ENCODE measurements at places on chromosomes 16 and 17.
A peak's percentile ranks its signal among the peaks of the same experiment; 100 is the strongest.

- H3K36me3 ChIP-seq, result no peaks in the 10 kb centered on the region
- peak; percentile 68 for DNase-seq
- H3K27me3 ChIP-seq, result peaks cover 13% of the 10 kb centered on the region
- H3K27ac ChIP-seq, result no peak overlapping the region
Measured at GRCh38 chr17:14594690-14595089, 293.8 kb downstream of the HS3ST3B1 start.

DNA sequence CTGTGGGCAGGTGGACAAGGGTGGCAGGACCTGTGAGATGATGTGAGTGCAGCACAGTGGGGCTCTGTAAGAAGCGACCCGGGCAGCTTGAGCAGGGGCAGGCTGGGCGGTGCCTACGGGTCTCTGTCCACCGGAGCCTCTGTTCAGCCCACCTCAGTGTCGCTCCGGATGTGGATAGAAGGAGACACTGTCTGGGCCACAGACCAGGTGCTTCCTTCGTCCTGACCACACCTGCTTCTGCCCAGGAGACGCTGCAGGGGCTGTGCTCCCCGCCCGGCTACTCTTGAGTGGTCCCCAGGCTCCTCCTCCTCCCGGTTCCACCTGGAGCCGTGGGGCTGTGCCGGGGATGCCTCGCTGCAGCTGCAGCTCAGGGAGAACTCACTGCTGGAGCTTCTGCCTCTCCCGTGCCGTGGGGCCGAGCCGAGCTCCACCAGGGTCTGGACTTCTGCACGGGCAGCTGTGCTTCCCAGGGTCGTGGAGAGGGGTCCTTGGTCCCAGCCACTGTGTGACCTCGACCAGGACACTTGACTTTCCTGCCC lies 21.5 kb downstream of the METRNL start:
- H3K36me3 ChIP-seq, result peaks cover 11% of the 10 kb centered on the region
- peaks cover 49% of the 10 kb centered on the region for H3K27me3 ChIP-seq
- H3K4me3 ChIP-seq, result no peak overlapping the region

GRCh38 chr16:17439580-17439979 lies 31.2 kb downstream of the XYLT1 start:
- no peak overlapping the region for H3K4me3 ChIP-seq
- H3K36me3 ChIP-seq, result no peaks in the 10 kb centered on the region
- H3K27me3 ChIP-seq, result no peaks in the 10 kb centered on the region
- no peak overlapping the region for H3K27ac ChIP-seq
- peaks cover 28% of the 10 kb centered on the region for H3K4me1 ChIP-seq

DNA sequence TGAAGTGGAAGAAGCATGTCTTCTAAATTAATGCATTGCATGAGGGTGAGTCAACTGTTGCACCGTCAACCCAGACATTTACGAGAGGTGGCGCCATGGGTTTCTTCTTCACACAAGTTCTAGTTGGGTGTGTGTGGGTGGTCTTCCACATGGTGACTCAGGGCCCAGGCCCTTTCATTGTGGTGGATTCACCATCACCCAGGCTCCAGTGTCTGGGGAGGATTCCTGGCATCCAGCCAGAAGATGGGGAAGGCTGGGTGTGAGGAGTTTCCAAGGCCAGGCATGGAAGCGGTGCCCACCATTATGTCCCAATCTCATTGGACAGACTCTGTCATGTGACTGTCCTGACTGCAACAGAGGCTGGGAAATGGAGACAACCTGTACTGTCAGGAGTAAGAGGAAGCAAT lies 21.4 kb upstream of the JPH3 start:
- no peaks in the 10 kb centered on the region for H3K36me3 ChIP-seq
- no peaks in the 10 kb centered on the region for H3K27me3 ChIP-seq
- DNase-seq, result no peak
- no peak overlapping the region for H3K4me3 ChIP-seq
- H3K27ac ChIP-seq, result no peak overlapping the region
- H3K4me1 ChIP-seq, result peaks cover 30% of the 10 kb centered on the region

All from esophagus muscularis mucosa (tissue), 4 donors.